Uterine smooth muscle cell (primary cell): ENCODE measurements at places on chromosomes 13 and 19. TPM values are rescaled to one million over a fixed set of nuclear protein-coding genes. Genes with fewer than 3 reads are reported as not detected.

PRSS57 gene
- not detected in 2 replicates for total RNA-seq

KLK12 gene
- total RNA-seq: not detected in 2 replicates

REEP6 gene
- total RNA-seq: 0.44 and 1.7 TPM in 2 replicates

BRCA2 gene
- total RNA-seq: 5.2 and 16.0 TPM in 2 replicates

HCST gene
- total RNA-seq: 0.22 and 1.5 TPM in 2 replicates

CBY2 gene
- total RNA-seq: not detected in 2 replicates

KEAP1 gene
- 77.9 and 93.1 TPM in 2 replicates for total RNA-seq

FUZ gene
- 19.0 and 25.4 TPM in 2 replicates for total RNA-seq

CFAP97D2 gene
- total RNA-seq: not detected in 2 replicates

ZNF625 gene
- 11.2 and 14.5 TPM in 2 replicates for total RNA-seq

PSG2 gene
- total RNA-seq: 0.12 TPM in 1 of 2 replicates, not detected in the other

IRGC gene
- not detected in 2 replicates for total RNA-seq

CLDND2 gene
- not detected in 2 replicates for total RNA-seq

CGB3 gene
- total RNA-seq: not detected in 2 replicates

LGALS14 gene
- not detected in 2 replicates for total RNA-seq

KCNN4 gene
- total RNA-seq: 1.1 and 1.3 TPM in 2 replicates

FUT6 gene
- total RNA-seq: not detected in 2 replicates

NCAN gene
- under 0.01 TPM in 1 of 2 replicates, not detected in the other for total RNA-seq
